ENCODE measurements at places on chromosomes 12 and 14.

GRCh38 chr14:68611599-68611998, 181.3 kb downstream of the ZFP36L1 start:
- no peak for DNase-seq

GRCh38 chr12:90791445-90791844, 163.5 kb downstream of the CCER1 start:
- DNase-seq: no peak

DNA sequence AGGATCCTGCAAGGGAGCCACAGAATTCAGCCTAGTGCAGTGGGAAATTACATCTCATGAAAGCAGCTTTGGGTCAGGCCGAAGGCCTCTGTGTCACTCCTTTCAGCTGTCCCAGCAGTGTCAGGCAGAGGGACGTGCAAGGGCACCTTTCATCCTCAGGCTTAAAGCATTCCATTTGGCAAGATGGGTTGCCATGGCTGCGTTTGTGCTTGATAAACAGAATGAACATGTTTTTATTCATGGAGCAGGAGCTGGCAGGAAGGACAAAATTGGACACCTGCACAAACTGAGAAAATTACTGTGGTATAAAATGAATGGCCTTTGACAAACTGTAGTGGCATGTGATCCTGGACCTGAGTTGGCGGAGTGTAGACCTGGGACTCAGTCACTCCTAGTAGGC, 29.4 kb downstream of the ACAD10 start:
- DNase-seq: no peak

GRCh38 chr14:67526676-67527459, 6.2 kb upstream of the PLEKHH1 start:
- peak; percentile 27 for DNase-seq

DNA sequence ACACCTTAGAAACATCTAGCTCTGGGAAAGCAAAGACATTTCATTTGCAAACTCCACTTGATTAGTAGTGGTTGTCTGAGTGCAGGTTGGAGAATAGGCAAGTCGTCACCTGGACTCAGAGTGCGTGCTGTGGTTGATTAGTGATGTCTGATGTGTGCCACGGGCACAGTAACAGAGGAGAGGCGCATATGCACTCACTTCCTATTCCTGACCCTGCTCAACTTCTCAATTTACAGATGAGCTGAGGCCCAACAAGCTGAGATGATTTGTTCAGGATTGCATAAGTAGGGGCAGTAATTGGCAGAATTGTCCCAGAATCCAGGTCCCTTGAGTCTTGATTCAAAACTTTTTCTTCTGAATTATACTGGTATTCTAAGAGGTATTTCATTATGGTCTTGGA, 44.9 kb downstream of the ADCK1 start:
- DNase-seq: no peak

- DNase-seq: no peak
Measured at GRCh38 chr14:97219431-97220017, 422.3 kb downstream of the VRK1 start.

DNA sequence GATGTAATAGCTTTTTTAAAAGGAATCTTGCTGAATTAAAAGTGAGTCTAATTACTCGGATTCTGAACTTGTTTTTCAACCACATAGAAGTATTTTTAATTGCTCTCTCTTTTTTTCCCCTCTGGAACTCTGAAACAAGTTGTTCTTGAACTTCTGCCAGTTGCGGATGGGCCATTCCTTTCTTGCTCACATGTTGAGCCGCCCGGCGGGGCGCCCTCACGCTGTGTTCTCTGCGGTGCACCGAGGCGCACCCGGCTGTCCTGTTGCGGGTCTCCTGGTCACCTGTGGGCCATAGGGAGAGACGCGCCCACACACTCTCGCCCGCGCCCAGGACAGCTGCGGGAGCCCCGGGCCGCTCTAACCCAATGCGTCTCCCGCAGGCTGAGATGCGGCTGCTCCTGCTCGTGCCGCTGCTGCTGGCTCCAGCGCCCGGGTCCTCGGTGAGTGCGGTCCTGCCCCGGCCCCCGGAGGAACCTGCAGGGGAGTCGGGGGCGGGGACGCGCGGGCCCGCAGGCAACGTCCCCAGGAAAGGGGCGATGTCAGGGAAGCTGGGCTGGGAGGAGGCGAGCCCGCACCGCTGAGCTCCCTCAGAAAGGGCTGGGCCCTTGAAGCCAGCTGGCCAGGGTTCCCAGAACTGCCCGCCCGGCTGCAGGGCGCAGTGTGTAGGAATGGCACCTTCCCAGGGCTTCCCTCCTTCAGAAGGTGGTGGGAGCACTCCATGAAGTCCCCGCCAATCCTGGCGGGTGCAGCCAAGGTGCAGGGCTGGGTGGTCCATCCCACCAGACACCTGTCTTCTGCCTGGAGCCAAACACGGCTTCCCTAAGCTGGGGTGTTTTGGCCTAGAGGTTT, 2.3 kb downstream of the PAPLN start:
- DNase-seq: no peak

- DNase-seq: no peak
Measured at GRCh38 chr12:124185971-124186686, 108.8 kb upstream of the RFLNA start.

DNA sequence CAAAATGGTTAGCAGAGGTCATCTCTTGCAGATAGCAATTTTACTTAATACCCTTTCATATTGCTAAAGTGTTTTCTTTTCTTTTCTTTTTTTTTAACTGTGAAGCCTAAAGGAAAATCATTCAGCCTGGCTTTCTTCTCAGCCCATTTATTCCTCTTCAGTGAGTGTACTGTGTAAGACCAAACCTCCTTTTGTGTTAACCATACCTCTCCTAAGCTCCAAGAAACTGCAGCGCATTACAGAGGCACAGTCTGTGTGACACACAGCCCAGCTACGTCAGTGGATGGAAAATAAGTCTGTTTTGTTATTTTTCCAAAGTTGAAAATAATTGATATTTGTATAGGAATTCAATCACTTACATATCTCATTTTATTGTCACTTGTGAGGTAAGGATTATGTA, 21.7 kb downstream of the DCAF5 start:
- DNase-seq: no peak

GRCh38 chr12:130838284-130838950, 633 bp downstream of the STX2 start:
- peak; percentile 23 for DNase-seq

DNA sequence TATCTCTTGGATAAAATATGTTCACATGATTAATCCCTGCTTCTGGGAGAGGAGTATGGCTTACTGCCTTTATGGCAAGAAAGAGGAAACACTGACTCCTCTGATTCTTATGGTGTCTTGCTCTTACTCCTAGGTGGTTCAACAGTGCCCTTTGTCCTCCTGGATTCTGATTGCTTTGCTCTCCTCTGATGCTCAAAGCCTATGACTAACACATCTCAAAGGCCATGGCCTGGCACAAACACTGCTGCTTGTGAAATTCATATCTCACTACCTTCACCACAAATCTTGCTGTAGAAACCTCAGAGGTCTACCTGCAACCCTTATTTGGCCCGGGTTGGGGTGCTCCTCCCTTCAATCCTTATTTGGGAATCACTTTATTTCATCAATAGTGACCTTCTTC, 217.2 kb downstream of the C12orf50 start:
- DNase-seq: no peak

- DNase-seq: no peak
Measured at GRCh38 chr12:2011643-2012607, 7.7 kb upstream of the DCP1B start.

- DNase-seq: no peak
Measured at GRCh38 chr12:18556161-18556560, 181.7 kb downstream of the PLCZ1 start.

- DNase-seq: no peak
Measured at GRCh38 chr12:121893961-121894460, 5.4 kb downstream of the PSMD9 start.

DNA sequence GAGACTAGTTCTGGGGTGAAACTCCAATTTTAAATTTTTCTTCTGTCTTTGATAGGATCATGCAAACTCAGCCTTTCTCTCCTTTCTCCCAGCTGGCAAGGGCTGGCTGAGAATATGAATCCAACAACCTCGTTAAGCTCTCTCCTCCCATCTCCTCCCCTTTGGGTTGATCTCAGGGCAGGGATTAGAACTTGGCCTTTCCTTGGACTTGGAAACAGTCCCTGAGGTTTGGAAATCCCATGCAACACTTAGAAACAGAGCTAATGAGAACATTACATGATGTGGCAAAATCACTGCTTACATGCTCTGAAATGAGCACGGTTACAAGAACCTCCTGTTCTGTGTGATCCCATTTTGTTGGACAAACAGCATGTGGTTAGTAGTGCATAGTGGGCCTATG, 31.6 kb downstream of the ACACB start:
- DNase-seq: no peak

DNA sequence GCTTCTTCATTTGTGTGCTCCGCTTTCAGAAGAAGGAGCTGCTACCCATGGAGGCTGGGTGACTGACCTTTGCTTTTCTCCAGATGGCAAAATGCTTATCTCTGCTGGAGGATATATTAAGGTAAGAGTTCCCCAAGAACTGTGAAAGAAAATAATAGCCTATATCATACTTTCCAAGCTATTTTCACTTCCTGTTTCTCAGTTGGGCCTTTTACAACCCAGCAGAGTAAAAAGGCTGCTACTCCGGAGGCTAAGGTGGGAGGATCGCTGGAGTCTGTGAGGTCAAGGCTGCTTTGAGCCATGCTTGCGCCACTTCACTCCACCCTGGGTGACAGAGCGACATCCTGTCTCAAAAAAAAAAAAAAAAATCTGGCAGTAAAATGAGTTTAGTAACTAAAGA, 82.1 kb downstream of the APAF1 start:
- no peak for DNase-seq

DNA sequence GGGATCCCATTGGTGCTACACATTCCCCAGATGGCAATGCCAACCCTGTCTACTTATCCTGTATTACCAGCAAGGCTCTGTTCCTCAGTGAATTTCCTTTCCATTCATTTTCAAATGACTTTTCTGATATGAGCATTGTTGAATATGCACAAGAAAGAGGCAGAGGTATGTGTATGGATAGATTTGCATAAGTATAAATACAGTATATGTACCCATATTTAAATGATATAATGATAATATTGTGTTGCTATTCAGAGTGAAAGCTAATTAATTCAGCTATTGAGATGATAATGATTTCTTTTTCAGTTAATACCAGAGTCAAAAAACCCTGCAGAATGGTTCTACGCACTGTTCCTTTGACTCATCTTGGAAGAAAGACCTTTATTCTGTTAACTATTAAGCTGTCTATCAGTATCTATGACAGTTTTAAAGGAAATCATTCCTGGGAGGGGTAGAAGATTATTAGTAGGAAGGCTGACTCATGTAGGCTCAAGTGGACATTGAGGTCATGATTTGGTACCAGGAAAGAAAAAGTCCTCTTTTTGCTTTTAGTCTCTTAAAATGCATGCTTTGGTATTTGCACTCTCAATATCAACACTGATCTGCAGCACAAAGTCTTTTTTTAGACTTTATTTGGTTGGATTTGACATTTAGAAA, 44.9 kb upstream of the GAS2L3 start:
- no peak for DNase-seq

DNA sequence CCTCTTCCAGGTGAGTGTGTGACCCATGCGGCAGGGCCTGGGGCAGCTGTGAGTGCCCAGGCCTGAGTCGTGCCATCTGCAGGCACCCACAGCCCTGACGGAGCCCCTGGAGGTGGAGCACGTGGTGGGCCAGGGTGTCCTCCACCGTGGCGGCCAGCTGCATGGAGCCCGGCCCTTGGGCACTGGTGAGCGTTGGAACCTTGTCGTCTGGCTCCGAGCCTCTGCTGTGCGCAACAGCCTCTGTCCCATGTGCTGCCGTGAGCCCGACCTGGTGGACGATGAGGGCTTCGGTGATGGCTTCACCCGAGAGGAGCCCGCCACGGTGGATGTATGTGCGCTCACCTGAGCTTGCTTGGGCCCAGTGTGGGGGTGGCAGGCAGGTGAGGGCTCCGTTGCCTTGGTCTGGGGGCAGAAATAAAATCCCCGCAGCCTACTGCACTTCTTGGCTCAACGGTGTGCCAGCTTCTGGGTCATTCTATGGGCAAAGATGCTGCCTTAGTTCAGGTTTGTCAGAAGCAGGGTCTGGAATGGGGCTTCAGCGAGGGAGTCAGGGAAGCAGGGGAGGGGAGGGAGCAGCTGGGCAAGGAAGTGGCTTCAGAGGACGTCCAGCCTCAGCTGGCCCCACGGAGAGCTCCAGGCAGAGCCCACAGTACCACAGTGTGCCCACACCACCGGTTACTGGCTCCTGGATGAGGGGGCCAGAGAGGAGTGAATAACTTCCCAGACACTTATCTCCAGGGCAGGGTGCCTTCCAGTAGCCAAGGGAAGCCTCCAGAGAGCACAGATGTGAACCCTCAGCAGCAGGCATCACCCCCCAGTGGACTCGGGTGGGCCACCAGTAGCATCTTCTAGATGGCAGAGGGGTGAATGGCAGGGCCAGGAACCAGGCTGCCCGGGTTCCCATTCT, 1.2 kb upstream of the ARL6IP4 start:
- no peak for DNase-seq

DNA sequence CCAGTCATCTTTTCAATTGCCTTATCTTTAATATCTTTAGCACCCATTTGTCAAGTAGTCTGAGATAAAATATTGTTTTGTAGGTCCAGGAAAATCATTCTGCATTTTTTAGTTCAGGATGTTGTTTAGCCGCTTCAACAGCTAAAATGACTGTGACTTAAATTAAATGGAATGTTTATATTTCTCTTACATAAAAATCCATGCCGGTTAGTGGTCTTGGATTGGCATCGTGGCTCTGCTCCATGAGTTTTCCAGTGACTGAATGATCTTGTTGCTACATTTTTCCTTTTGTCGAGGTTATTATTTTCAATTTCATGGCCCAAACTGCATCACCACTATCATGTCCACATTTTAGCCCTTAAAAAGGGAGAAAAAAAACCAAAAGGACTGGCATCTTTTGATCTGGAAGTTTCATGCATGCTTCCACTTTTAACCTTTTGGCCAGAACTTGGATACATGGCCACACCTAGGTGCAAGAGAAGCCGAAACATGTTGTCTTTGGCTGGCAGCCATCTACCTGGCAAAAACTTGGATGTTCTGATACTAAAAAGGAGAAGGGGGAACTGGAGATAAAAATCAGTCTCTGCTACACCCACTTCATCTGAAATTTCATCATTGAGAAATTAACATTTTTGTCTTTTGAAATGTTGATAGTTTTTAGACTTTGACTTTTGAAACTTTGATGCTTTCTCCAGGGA, 142.4 kb downstream of the OTOGL start:
- no peak for DNase-seq

DNA sequence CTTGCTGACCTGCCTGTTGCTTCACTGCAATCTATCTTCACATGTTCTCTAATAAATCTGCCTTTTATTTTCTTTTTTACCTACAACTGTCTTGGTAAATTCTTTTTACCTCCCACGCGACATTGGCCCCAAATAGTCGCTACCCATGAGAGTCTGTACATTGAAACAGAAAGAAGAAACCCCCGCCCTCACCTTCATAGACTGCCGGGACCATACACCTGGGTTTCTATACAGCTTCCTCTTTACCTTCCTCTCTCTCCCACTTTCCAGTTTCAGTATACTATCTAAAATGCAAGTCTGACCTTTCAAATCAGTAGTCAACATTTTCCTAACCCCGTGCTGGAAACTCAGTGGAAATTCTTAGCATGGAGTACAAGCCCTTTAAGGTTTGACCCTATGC, 4.8 kb downstream of the SLC8A3 start:
- no peak for DNase-seq

Measured in effector memory CD8-positive, alpha-beta T cell (primary cell).